ENCODE measurements at places on chromosomes 7 and 10. TPM values are rescaled to one million over a fixed set of nuclear protein-coding genes. Genes with fewer than 3 reads are reported as not detected.

Gene ATP6V0A4
- total RNA-seq: not detected

Gene AGBL3
- 8.1 TPM for total RNA-seq

GRCh38 chr7:35463176-35463700 is 209.3 kb upstream of the TBX20 start:
- DNase-seq: no peak

GRCh38 chr10:124739986-124740368 is 4.2 kb downstream of the FAM53B start:
- DNase-seq: no peak

DNA sequence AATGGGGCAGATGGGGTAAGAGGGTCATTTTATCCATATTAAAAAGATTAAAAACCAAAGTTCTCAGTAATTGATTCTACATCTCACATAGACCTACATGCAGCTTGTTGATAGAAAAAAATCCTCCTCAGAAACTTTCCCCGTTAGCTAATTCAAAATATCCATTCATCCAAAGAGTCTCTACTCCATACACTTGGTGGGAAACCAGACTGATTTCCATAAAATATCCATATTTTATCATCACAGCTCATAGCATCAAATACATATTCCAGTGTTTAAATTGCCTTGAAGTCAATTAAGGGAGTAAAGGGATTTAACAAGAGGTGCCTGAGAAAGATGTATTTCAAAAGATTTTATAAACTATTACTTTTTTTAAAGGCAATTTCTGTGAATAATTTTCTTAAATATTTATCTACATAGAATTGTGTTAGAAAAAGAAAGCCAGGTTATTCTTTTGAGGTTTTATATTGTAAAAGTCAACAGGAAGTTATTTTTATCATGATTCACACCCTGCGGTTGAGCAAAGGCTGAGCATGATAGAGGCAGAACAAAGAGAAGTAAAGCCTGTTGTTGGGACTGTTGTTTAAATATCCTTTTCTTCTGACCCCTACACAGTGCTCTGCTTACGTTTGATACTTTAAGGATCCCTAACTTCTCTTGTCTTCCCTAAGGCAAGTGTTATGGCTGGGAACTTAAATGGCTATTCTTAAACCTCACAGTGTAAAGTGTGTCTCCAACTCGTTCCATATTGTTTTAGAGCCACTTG is 266.7 kb downstream of the PRKG1 start:
- no peak for DNase-seq

GRCh38 chr10:82149674-82150073 is 274.7 kb downstream of the NRG3 start:
- DNase-seq: no peak

Gene DGKB
- total RNA-seq: 0.10 TPM

Gene SLC18A2
- total RNA-seq: 2.8 TPM

Gene C10orf62
- not detected for total RNA-seq

Gene SERPINE1
- 19.0 TPM for total RNA-seq

- DNase-seq: no peak
Observed at GRCh38 chr10:43857206-43857930, 208.7 kb upstream of the ZNF32 start.
